T-helper 17 cell (primary cell): ENCODE measurements at places on chromosomes 7 and 10.

DNA sequence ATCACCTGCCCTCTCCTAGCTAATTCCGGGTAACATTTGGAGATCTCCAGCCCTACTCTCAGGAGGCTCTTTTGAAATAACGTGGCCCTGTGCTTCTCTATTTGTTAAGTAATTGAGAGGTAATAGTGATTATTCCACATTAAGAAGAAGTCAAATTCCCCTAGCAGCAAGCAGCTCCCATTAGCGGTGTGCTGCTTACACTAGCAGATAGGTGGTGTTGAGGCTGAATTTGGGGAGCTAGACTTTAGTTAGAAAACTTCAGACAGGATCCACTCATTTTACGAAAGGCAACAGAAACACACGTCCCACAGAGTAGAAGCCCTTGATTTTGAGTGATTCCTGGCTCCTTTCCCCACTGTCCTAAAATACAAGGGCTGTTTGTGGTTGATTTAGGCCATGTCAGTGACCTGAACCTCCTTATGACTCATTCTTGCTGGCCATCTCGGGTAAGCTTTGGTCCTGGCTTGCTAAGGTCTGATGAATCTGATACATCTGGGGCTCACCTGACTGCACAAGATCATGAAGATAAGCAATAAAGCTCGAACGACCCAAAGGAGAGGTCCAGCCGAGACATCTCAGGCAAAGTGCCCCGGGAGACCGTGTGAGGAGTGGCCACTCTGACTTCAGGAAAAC lies 77.2 kb downstream of the FAM204A start:
- no peak for DNase-seq

- DNase-seq: no peak
Measured at GRCh38 chr7:76047305-76047810, 442 bp downstream of the STYXL1 start.

DNA sequence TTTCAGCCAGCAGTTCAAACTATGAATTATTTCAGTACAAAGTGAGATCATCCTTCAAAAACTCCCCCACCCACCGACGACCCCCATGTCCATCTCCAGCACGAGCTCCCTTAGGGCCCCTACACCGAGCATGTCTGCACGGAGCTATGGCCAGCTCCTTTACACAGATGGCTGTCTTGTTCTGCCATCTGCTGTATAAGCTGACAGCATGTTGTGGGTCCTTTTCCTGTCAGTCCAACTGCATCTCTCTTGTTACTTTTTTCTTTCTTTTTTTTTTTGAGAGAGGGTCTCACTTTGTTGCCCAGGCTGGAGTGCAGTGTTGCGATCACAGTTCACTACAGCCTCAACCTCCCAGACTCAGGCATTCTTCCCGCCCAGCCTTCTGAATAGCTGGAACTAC lies 21.6 kb downstream of the NPC1L1 start:
- no peak for DNase-seq

DNA sequence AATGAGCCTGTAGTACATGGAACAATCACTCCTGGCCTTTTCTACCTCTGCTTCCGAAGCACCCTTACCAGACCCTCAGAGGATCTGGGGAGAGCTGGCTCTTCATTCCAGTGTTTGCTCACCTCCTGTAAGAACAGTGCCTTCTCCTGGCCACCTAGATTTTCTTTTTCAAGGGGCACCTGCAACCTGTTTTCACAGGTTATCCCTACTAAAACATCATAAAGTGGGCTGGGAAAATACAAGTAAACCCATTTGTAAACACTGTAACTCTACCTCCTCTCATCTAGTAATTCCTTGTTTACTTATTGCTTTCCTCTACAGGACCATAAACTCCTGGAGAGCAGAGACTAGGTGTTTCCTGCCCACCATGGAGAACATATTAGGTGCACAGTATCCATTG lies 1.1 kb downstream of the PIK3AP1 start:
- DNase-seq: no peak

GRCh38 chr7:152596824-152597223 lies 79.1 kb downstream of the XRCC2 start:
- DNase-seq: no peak

GRCh38 chr10:14548474-14548873 lies 217.8 kb upstream of the FRMD4A start:
- DNase-seq: no peak

GRCh38 chr7:2684501-2684900 lies 3.5 kb upstream of the AMZ1 start:
- DNase-seq: no peak

DNA sequence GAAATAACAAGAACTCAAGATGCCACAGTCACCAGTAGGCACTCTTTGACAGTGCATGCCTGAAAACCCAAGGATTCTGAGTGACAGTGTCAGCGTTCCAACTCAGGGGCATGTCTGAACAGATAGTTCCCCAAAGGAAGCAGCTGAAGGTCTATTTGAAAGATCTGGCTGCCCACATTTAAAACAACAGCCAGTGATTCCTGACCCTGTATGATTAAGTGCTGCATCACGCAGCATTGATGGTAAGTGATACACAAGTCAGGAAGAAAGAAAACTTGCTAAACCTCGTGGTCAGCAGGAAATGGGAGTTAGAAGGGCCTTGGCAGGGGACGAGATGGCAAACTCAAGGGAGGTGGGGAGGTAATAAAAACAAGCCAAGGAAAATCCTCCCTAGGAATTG lies 1013.1 kb downstream of the TYW1 start:
- DNase-seq: no peak

DNA sequence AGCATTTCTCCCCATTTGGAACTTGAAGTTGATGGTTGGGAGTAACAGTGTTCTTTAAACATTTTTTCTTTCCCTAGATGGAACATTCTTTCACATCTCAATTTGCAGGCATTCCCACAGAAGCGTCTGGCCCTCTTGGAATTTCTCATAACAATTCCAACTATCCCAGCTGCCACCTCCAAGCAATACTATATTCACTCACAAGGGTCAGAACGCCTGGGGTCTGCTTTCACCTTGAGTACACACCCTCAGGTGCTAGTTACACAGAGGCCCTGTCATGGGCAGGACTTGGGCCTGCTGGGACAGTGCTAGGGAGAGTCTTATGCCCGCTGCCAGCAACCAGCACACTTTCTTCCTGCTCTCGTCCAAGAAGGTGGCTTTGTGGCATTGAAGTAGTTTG lies 136.5 kb downstream of the JCAD start:
- no peak for DNase-seq
